Prostate gland (tissue), 2 donors: ENCODE measurements at places on chromosomes 13 and 19.

DNA sequence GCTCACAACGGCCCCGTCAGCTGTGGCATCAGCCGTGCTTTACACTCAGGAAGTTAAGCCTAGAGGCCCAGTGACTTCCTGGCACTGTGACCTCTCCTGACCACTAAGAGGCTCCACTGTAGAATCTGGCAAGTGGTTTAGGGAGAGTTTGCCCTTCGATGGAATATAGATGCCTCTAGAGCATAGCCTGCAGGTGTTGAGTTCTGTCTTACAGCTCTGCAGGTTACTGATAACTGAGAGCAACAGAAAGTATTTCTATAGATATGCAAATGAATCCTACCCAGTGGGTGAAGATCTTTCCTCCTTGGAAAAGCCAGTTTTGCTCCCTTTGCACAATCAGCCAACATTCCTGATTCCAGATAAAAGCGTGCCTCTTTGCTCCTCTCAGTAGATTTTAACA, 35.8 kb downstream of the ATP12A start:
- no peak overlapping the region for H3K27ac ChIP-seq
- no peaks in the 10 kb centered on the region for H3K27me3 ChIP-seq
- H3K36me3 ChIP-seq, result no peaks in the 10 kb centered on the region
- no peak for DNase-seq
- H3K4me1 ChIP-seq, result no peaks in the 10 kb centered on the region

DNA sequence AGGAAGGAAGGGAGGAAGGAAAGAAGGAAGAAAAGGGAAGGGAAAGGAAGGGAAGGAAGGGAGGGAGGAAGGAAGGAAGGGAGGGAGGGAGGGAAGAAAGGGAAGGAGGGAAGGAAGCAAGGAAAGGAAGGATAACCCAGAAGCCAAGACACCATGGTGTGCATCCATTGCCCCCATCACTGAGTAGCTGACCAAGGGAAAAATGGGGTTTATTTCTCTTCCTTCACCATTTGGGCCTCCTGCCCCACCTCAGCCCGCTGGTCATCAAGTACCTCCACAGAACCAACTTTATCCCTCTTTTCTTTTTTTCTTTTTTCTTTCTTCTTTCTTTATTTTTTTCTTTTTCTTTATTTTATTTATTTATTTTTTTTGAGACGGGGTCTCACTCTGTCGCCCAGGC, 20.4 kb downstream of the CABP5 start:
- no peak overlapping the region for H3K27ac ChIP-seq
- H3K4me1 ChIP-seq, result no peaks in the 10 kb centered on the region
- peaks cover 1% of the 10 kb centered on the region for H3K27me3 ChIP-seq
- no peak for DNase-seq
- H3K36me3 ChIP-seq, result no peaks in the 10 kb centered on the region

DNA sequence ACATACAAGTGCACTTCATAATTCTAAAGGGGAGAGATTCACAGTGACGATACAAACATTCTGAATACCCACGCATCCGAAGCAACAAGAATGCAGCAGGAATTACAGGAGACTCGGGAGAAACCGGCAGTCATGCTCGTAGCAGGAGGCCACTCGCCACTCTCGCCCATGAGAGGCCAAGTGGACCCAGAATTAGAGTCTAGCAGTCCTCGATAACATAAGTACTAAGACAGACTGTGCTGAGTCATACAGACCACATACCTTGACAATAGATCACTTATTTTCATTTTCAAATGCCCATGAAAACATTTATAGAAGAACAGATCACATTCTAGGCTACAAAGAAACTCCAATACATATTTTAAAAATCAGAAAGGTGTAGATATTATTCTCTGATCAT, 299.1 kb upstream of the TSHZ3 start:
- no peaks in the 10 kb centered on the region for H3K27me3 ChIP-seq
- H3K36me3 ChIP-seq, result no peaks in the 10 kb centered on the region
- no peak overlapping the region for H3K27ac ChIP-seq

DNA sequence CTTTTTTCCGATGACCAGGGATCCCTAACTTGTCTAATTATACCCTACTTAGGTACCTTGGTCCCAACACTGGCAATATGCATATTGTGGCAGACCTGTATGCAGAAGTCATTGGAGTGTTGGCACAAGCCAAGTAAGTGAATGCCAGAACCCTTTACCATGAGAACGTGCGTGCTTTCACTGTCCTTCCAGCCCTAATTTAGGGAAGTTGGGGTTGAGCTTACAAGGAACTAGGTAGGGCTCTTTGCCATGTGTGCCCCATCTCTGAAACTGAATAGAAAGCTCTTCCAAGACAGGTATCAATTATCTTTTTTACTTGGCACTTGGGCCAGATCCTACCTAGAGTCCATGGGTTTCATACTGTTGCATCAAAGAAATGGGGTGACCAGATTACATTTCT, 93.2 kb downstream of the FRY start:
- peak overlapping the region; percentile 15 for H3K27ac ChIP-seq
- DNase-seq, result no peak
- no peaks in the 10 kb centered on the region for H3K4me1 ChIP-seq
- no peaks in the 10 kb centered on the region for H3K27me3 ChIP-seq
- H3K4me3 ChIP-seq, result no peak overlapping the region

GRCh38 chr13:59842507-59842906, 321.2 kb downstream of the DIAPH3 start:
- H3K4me1 ChIP-seq, result no peaks in the 10 kb centered on the region
- H3K27me3 ChIP-seq, result no peaks in the 10 kb centered on the region
- H3K27ac ChIP-seq, result no peak overlapping the region
- no peak for DNase-seq
- no peaks in the 10 kb centered on the region for H3K36me3 ChIP-seq

GRCh38 chr19:2636897-2637683, 65.4 kb downstream of the GNG7 start:
- no peaks in the 10 kb centered on the region for H3K36me3 ChIP-seq
- DNase-seq, result peak; percentile 29
- no peak overlapping the region for H3K27ac ChIP-seq
- H3K4me1 ChIP-seq, result no peaks in the 10 kb centered on the region
- H3K27me3 ChIP-seq, result no peaks in the 10 kb centered on the region

DNA sequence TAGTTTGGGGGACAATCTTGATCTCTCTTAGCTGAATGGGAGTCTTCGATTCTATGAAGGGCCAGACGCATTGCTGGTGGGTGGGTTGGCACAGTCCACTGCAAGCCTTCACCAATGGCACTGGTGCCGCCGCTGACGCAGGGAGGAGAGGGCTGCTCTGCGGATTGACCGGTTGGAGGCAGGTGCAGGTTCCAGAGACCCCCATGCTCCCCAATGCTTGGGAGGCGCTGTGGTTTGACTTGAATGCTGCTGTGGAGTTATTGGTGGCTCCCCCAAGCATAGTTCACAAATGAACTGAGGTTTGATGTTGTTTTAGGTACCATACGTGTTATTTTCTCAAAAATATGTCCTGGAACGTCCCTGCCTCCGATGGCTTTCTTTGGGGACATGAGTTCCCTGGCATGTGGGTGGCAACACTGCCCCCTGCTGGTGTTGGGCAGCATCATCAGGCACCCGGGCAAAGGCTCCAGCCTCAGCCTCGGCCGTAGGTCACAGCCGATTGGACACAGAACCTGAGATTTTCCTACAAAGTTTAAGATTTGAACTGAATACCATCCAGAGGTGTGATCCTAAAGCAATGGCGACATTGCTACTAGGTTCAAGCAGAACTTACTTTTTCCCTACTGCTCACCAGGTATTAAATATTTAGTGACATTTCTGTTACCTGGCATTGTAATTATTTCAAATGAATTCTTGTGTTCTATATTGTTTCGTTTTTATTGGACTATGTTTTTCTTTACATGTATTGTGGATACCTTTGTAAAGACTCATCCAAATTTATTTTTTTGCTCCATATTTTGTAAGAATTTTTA, 95.5 kb downstream of the ANKRD10 start:
- H3K4me1 ChIP-seq, result no peaks in the 10 kb centered on the region
- H3K27ac ChIP-seq, result no peak overlapping the region
- H3K27me3 ChIP-seq, result no peaks in the 10 kb centered on the region
- H3K36me3 ChIP-seq, result no peaks in the 10 kb centered on the region
- H3K4me3 ChIP-seq, result no peak overlapping the region

- H3K27me3 ChIP-seq, result no peaks in the 10 kb centered on the region
- no peaks in the 10 kb centered on the region for H3K36me3 ChIP-seq
- no peak overlapping the region for H3K27ac ChIP-seq
Observed at GRCh38 chr13:91370501-91370900, 23.0 kb downstream of the MIR17HG start.

DNA sequence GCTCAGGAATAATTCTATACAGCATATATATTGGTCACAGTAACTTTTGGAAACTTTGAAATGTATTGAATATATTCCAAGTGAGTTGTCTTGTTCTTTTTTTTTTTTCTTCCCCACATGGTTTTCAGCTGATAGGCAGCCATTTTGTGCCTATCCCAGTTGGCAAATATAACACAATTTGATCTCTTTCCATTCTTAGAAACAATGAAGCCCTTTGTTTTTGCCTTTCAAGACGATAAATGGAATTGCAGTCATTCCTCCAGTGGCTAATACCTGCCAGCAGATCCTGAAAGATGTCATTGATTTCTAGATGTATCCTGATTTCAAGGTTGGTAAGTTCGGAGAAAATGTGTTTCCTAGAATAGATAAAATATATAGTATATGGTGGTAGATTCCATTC, 951.1 kb upstream of the SLC10A2 start:
- no peaks in the 10 kb centered on the region for H3K36me3 ChIP-seq
- H3K4me1 ChIP-seq, result no peaks in the 10 kb centered on the region
- no peak overlapping the region for H3K4me3 ChIP-seq
- no peak overlapping the region for H3K27ac ChIP-seq
- no peaks in the 10 kb centered on the region for H3K27me3 ChIP-seq

DNA sequence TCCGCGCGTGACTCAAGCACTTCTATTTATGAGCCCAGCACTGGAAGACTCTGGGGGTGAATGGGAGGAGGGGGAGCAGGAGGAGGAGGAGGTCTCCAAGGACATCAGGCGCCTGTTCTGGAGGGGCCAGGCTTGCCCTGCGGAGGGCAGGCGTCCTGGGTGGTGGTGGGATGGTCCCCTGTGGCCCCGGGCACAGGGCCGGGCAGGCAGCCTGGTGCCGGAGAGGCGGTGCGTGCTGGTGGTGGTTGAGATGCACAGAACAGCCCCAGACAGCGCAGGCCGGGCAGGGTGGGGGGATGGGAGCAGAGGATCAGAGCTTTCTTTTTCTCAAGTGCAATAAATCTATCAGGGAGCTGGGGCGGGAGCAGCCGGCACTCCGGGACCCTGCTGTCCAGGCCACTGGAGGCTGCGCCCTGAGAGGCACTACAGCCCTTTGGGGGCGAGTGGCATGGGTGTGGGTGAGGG, 14.0 kb downstream of the NKPD1 start:
- DNase-seq, result no peak
- H3K27me3 ChIP-seq, result peaks cover 2% of the 10 kb centered on the region
- no peaks in the 10 kb centered on the region for H3K4me1 ChIP-seq
- no peak overlapping the region for H3K4me3 ChIP-seq
- peaks cover 13% of the 10 kb centered on the region for H3K36me3 ChIP-seq

- no peaks in the 10 kb centered on the region for H3K27me3 ChIP-seq
- no peak for DNase-seq
- H3K36me3 ChIP-seq, result no peaks in the 10 kb centered on the region
- H3K4me3 ChIP-seq, result no peak overlapping the region
- no peak overlapping the region for H3K27ac ChIP-seq
Observed at GRCh38 chr13:86066611-86067365, 267.6 kb upstream of the SLITRK6 start.

DNA sequence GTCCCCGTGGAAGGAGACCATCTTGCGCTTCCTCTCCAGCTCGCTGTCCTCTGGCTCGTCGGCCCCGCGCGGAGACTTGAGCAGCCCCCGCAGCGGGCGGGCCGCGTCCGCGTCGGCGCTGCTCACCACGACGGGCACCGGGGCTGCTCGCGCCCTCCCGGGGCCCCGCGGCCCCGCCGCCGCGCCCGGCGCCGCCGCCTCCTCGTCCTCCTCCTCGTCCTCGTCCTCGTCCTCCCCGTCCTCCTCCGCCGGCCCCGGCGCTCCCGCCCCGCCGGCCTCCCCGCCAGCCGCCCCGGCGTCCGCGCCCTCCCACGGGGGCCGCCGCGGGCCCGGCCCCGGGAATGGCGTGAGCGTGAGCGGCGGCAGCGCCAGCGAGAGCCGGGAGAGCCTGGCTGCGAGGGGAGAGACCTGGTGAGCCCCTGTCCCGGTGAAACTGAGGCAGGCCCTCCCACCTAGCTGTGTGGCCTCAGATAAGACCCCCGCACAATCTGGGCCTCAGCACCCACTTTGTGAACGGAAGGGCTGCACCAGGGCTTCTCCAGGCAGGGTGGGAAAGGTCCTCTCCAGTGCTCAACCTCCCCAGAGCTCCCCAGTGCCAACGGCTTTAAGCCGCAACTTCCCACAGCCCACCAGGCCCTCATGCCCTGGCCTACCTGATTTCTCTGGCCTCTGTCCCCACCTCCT, 17.8 kb downstream of the LMTK3 start:
- no peaks in the 10 kb centered on the region for H3K36me3 ChIP-seq
- DNase-seq, result no peak
- H3K4me3 ChIP-seq, result peak overlapping the region; percentile 46
- H3K4me1 ChIP-seq, result no peaks in the 10 kb centered on the region
- peak overlapping the region; percentile 73 for H3K27ac ChIP-seq

GRCh38 chr19:40264314-40265054, 20.7 kb downstream of the AKT2 start:
- DNase-seq, result no peak
- no peak overlapping the region for H3K27ac ChIP-seq
- H3K27me3 ChIP-seq, result no peaks in the 10 kb centered on the region
- H3K36me3 ChIP-seq, result no peaks in the 10 kb centered on the region
- H3K4me1 ChIP-seq, result peaks cover 12% of the 10 kb centered on the region
- no peak overlapping the region for H3K4me3 ChIP-seq

- no peaks in the 10 kb centered on the region for H3K36me3 ChIP-seq
- no peak overlapping the region for H3K27ac ChIP-seq
Observed at GRCh38 chr13:83710133-83710515, 172.2 kb downstream of the SLITRK1 start.

GRCh38 chr13:37561031-37561430, 37.5 kb downstream of the POSTN start:
- H3K27ac ChIP-seq, result no peak overlapping the region
- no peak for DNase-seq
- H3K4me1 ChIP-seq, result no peaks in the 10 kb centered on the region
- no peaks in the 10 kb centered on the region for H3K27me3 ChIP-seq
- no peak overlapping the region for H3K4me3 ChIP-seq

DNA sequence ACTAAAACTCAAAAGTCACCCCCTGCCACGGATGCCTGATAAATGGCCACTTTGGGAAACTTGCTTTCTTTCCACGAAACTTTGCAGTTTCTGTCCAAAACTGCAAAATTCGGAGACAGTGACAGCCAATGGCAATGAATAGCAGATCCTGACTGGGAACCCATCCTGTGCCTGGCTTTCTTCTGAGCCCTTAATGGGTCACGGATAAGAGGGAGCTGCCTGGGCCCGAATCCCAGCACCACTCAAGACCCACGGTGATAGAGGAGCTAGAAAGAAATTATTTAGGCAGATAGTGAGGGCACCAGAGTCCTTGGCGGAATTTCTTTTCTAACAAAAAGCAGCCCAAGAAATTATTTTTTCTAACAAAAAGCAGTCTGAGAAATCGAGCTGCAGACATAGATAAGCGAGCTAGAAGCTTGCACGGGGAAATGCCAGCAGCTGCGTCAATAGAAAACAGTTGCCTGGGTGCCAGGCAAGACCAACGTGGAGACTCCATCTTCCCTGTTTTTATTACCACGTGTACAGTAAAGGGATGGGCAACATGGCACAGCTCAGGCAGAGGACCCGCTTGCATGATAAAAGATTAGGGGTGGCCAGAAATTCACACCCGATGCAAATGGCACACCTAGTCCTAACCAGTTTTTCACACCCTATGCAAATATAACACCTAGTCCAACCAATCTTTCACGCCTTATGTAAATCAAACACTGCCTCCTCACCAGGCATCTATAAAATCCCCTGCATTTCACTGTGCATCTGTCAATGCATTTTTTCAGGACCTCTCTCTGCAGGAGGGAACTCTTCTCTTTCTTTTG, 7.1 kb upstream of the HSH2D start:
- peaks cover 23% of the 10 kb centered on the region for H3K36me3 ChIP-seq
- H3K27me3 ChIP-seq, result no peaks in the 10 kb centered on the region
- no peak for DNase-seq
- no peak overlapping the region for H3K4me3 ChIP-seq
